Activated CD8-positive, alpha-beta T cell treated with anti-CD3 and anti-CD28 coated beads, Interleukin-2, amount 10 ng/mL, durations not matched to agents 7 days and 5 days (primary cell): ENCODE measurements at places on chromosomes 7 and 10. TPM values are rescaled to one million over a fixed set of nuclear protein-coding genes. Genes with fewer than 3 reads are reported as not detected.

Gene PTN
- not detected for total RNA-seq

Gene SFMBT2
- 63.2 TPM for total RNA-seq

Gene CNNM1
- total RNA-seq, result 0.23 TPM

Gene MEOX2
- total RNA-seq, result not detected

Gene LRRC61
- total RNA-seq, result 21.0 TPM

Gene STEAP1
- total RNA-seq, result not detected

Gene LIPN
- total RNA-seq, result not detected

Gene FOXP2
- not detected for total RNA-seq

DNA sequence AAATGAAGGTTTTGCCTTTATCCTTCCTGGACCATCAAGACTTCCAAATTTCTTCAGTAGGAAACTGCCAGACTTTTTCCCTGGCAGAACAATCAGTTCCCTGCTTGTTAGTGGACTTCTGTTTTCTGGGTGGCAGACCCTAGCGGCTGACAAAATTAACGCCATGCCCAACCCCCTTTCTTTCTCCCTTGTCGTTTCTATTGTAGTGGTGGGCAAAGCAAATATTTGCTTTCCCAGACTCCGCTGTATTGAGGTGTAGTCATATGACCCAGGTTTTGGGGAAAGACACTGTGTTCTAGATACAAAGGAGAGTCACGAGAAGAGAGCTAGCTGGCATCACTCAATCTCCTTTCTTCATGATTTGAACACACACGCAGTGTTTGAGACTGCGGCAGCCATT is 7.7 kb downstream of the PON2 start:
- no peak overlapping the region for H3K4me3 ChIP-seq
- no peaks in the 10 kb centered on the region for H3K4me1 ChIP-seq
- H3K27me3 ChIP-seq, result no peaks in the 10 kb centered on the region
- no peak overlapping the region for H3K27ac ChIP-seq
- H3K36me3 ChIP-seq, result no peaks in the 10 kb centered on the region

- DNase-seq, result no peak
- peaks cover 29% of the 10 kb centered on the region for H3K36me3 ChIP-seq
- H3K27me3 ChIP-seq, result no peaks in the 10 kb centered on the region
- no peak overlapping the region for H3K4me3 ChIP-seq
- peaks cover 14% of the 10 kb centered on the region for H3K4me1 ChIP-seq
- no peak overlapping the region for H3K27ac ChIP-seq
Measured at GRCh38 chr10:100535338-100535714, 417 bp upstream of the HIF1AN start.

DNA sequence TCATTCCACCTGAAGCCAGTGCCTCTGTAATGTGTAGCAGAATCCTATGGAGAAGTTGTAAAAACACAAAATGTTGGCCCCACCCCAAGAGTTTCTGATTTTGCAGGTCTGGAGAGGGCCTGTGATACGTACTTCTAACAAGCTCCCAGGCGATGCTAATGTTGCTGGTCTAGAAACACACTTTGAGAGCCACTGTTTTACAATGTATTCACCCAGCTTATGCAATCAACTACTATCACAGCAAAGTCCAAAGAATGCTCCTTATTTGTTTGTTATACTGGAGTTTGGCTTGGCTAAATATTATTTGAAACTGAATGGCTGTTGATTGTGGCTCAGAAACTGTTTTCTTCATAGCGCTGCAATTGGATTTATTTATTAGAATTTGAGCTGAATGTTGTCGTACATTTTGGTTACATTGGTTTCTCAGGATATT is 44.3 kb downstream of the DNAJB9 start:
- DNase-seq, result no peak
- H3K27me3 ChIP-seq, result peaks cover 8% of the 10 kb centered on the region
- no peak overlapping the region for H3K4me3 ChIP-seq
- H3K4me1 ChIP-seq, result no peaks in the 10 kb centered on the region
- H3K36me3 ChIP-seq, result no peaks in the 10 kb centered on the region

GRCh38 chr7:156650042-156650441 is 9.5 kb downstream of the RNF32 start:
- H3K27ac ChIP-seq, result no peak overlapping the region
- peaks cover 3% of the 10 kb centered on the region for H3K4me1 ChIP-seq
- H3K36me3 ChIP-seq, result no peaks in the 10 kb centered on the region
- H3K27me3 ChIP-seq, result peaks cover 48% of the 10 kb centered on the region
- DNase-seq, result peak; percentile 31

DNA sequence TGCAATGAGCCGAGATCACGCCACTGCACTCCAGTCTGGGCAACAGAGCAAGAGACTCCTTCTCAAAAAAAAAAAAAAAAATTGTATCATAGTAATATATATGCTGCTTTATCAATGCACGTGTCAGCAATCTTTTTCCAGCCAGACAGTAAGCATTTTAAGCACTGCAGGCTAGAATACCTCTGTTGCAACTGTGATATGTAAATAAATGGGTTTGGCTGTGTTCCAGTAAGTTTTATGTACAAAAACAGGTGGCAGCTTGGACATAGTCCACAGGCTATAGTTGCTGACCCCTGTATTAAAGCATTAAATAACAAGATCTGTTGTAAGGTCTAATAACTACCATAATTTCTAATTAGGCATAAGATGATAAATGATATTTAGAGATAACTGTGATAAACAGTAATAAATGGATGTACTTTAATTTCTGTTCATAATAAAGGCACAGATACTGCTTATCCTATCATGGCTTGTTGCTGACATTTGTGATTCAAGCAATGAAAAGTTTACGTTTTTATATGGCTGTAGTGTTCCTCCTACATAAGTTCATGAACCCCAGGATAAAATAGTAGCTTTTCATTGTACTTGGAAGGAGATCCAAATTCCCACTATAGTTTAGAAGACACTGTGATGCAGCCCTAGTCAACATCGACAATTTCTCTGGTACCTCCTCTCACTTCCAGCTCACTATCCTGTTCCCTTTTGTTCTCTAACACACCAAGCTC is 161.4 kb downstream of the ELMO1 start:
- DNase-seq, result no peak
- H3K27me3 ChIP-seq, result no peaks in the 10 kb centered on the region
- peaks cover 26% of the 10 kb centered on the region for H3K4me1 ChIP-seq
- H3K4me3 ChIP-seq, result no peak overlapping the region

- H3K4me3 ChIP-seq, result no peak overlapping the region
- no peaks in the 10 kb centered on the region for H3K36me3 ChIP-seq
- no peak overlapping the region for H3K27ac ChIP-seq
- H3K4me1 ChIP-seq, result no peaks in the 10 kb centered on the region
Measured at GRCh38 chr10:19316204-19316870, 267.7 kb downstream of the MALRD1 start.

- peaks cover 9% of the 10 kb centered on the region for H3K4me1 ChIP-seq
- H3K4me3 ChIP-seq, result no peak overlapping the region
- no peak overlapping the region for H3K27ac ChIP-seq
- H3K27me3 ChIP-seq, result no peaks in the 10 kb centered on the region
Measured at GRCh38 chr10:124414076-124414475, 4.6 kb downstream of the OAT start.

DNA sequence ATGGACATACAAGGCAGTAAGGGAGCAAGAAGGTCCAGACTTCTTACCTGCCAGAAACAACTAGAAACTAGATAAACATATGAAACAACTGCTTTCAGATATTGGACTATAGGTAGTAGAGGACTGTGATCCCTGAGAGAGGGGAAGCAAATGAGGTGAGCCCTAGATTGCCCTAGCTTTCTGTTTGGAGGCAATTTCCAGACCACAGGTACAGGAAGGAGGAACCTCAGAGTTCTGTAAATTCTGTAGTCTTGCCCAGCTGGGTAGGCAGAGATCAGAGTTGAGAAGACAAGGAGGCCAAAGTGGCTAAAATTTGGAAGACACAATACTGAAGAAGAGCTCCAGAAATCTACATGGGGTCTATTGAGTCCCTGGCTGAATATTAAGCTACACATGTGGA is 21.0 kb downstream of the CDK6 start:
- no peak for DNase-seq
- peak overlapping the region; percentile 48 for H3K27ac ChIP-seq
- no peaks in the 10 kb centered on the region for H3K27me3 ChIP-seq
- no peak overlapping the region for H3K4me3 ChIP-seq
- H3K36me3 ChIP-seq, result peaks cover 70% of the 10 kb centered on the region

DNA sequence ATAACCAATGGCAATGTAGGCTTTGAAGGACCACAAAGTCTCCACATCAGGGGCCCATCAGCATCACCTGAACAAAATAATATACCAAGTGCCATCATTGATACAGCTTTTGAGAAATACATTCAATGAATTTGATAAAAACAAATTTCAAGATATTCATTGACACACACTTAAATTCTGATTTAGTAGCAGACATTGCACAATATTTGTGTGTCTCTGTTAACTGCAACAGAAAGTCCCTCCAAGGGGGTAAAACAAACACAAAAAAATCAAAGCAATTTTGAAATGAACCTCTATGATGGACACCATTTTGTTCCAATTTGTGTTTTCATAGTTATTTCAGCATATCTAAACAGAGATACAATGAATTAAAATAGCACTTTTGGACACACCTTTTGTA is 86.8 kb upstream of the RSU1 start:
- no peak overlapping the region for H3K4me3 ChIP-seq
- no peak for DNase-seq
- no peaks in the 10 kb centered on the region for H3K27me3 ChIP-seq
- H3K27ac ChIP-seq, result no peak overlapping the region
- H3K36me3 ChIP-seq, result no peaks in the 10 kb centered on the region

DNA sequence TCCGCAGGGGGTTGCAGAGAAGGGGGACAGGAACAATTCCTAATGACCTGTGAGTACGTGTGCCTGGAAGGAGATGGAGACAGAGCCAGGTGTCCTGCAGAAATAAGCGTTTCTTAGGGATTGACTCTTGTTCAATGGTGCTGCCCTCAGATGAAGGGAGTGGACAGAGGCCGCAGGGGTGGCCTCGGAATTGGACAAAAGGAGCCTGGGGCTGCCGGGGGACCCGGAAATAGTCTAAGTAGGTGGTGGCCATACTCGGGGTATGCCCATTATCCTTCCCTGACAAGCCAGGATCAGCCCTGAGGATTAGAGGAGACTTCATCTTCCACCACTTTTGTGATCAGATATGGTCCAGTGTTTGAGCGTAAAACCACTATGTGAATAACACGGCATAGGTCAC is 39.2 kb downstream of the ELFN1 start:
- peaks cover 2% of the 10 kb centered on the region for H3K36me3 ChIP-seq
- no peaks in the 10 kb centered on the region for H3K27me3 ChIP-seq
- no peaks in the 10 kb centered on the region for H3K4me1 ChIP-seq
- no peak for DNase-seq

DNA sequence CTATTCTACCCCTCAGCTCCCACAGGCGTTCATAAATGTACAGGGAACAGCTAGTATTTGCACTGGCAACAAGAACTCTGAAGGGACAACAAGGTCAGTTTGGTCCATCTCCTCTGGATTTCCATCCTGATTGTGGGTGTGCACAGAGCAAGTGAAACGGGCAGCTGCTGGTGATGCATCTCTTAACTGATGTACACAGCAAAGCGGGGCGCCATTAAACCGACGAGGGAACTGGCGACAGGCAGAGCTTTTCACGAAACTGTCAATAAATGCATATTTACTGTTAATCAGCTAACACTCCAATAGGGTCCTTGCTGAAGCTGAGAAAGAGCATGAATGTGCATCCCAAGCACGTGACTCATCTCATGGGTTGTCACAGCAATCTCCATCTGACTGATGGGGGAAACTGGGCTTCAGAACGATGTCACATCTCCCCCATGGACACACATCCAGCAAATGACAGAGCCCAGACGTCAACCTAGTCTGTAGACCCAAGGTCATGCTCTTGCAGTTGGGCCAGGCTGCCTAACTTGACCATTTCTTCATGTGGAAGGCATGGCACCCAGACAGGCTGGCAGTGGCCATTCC is 54.2 kb downstream of the FAM53B start:
- peaks cover 67% of the 10 kb centered on the region for H3K4me1 ChIP-seq
- H3K36me3 ChIP-seq, result peaks cover 57% of the 10 kb centered on the region
- H3K27ac ChIP-seq, result peak overlapping the region; percentile 39
- no peaks in the 10 kb centered on the region for H3K27me3 ChIP-seq
- no peak overlapping the region for H3K4me3 ChIP-seq

DNA sequence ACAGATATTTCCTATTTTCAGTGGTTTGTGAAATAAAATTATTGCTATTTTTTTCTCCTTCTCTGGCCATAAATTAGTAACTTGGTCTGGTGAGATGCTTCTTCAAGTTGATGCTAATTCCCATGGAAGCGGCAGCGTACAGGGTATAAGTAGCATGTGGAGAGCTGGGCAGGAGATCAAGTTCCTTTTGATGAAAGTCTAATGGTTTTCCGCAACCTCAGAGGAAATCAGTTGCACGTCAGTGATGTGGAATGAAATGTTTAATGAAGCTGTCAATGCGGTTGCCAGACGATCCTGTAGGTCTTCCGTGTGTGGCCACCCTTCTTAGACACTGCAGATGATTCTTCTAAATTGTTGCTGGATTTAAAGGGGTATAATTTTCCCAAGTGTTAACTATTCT is 236.4 kb upstream of the GRM3 start:
- no peak overlapping the region for H3K4me3 ChIP-seq
- no peak overlapping the region for H3K27ac ChIP-seq
- H3K36me3 ChIP-seq, result no peaks in the 10 kb centered on the region
- H3K27me3 ChIP-seq, result no peaks in the 10 kb centered on the region
- H3K4me1 ChIP-seq, result no peaks in the 10 kb centered on the region

GRCh38 chr7:1248143-1248915 is 15.7 kb downstream of the UNCX start:
- H3K4me3 ChIP-seq, result no peak overlapping the region
- no peak for DNase-seq
- no peak overlapping the region for H3K27ac ChIP-seq
- peaks cover 53% of the 10 kb centered on the region for H3K27me3 ChIP-seq
- H3K36me3 ChIP-seq, result no peaks in the 10 kb centered on the region

DNA sequence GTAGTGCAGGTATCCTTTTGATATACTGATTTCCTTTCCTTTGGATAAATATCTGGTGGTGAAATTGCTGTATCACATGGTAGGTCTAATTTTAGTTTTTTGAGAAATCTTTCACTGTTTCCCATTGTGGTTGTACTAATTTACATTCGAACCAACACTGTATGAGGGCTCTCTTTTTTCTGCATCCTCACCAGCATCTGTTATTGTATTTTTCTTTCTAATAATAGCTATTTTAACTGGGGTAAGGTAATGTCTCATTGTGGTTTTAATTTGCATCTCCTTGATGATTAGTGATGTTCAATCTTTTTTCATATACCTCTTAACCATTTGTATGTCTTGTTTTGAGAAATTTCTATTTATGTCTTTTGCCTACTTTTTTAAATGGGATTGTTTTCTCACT is 335.4 kb upstream of the MTPN start:
- DNase-seq, result no peak
- H3K36me3 ChIP-seq, result no peaks in the 10 kb centered on the region
- H3K27ac ChIP-seq, result no peak overlapping the region
- H3K4me1 ChIP-seq, result no peaks in the 10 kb centered on the region
